Renal pelvis (tissue), 12 donors: ENCODE measurements at places on chromosomes 2 and 18. TPM values are rescaled to one million over a fixed set of nuclear protein-coding genes. Genes with fewer than 3 reads are reported as not detected.

Gene SCYGR4
- polyA plus RNA-seq = not detected

- DNase-seq = peak; percentile 89
Observed at GRCh38 chr18:62425465-62426190, 97.2 kb upstream of the ZCCHC2 start.

Gene CDH7
- polyA plus RNA-seq = 16.8 TPM

- DNase-seq = no peak
Observed at GRCh38 chr2:46909771-46910419, 5.7 kb downstream of the MCFD2 start.

GRCh38 chr2:96163415-96163767 lies 18.2 kb upstream of the DUSP2 start:
- DNase-seq = no peak

DNA sequence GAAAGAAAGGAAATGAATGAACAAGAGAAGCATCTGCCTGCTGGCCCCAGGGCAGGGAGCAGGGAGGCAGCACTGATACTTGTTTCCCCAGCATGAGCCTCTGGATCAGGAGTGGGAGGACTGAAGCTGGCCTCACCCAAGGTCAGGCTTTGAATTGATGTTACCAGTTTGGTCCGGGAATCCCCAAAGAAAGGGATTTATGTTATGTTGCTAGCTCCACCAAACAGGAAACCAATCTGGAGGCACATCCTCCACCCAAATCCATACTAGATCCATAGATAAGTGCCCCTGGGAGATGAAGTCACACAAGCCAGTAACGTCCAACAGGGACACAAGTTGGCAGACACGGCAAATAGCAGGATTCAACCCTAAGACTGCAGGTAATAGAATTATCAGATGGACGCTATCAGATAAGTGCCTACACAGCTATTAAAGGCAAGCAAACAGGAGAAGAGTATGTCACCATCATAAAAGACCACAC lies 85.9 kb downstream of the MTCL1 start:
- no peak for DNase-seq

GRCh38 chr2:160612266-160612856 lies 118.8 kb upstream of the RBMS1 start:
- no peak for DNase-seq

GRCh38 chr2:232525791-232526371 lies at the start of gene CHRND:
TSS of gene CHRND (plus strand) at chr2:232526160. CDS start at chr2:232526216, 56 bp downstream.
- DNase-seq = no peak
